ENCODE measurements at places on chromosomes 5 and 9. TPM values are rescaled to one million over a fixed set of nuclear protein-coding genes. Genes with fewer than 3 reads are reported as not detected.
A peak's percentile ranks its signal among the peaks of the same experiment; 100 is the strongest.

DNA sequence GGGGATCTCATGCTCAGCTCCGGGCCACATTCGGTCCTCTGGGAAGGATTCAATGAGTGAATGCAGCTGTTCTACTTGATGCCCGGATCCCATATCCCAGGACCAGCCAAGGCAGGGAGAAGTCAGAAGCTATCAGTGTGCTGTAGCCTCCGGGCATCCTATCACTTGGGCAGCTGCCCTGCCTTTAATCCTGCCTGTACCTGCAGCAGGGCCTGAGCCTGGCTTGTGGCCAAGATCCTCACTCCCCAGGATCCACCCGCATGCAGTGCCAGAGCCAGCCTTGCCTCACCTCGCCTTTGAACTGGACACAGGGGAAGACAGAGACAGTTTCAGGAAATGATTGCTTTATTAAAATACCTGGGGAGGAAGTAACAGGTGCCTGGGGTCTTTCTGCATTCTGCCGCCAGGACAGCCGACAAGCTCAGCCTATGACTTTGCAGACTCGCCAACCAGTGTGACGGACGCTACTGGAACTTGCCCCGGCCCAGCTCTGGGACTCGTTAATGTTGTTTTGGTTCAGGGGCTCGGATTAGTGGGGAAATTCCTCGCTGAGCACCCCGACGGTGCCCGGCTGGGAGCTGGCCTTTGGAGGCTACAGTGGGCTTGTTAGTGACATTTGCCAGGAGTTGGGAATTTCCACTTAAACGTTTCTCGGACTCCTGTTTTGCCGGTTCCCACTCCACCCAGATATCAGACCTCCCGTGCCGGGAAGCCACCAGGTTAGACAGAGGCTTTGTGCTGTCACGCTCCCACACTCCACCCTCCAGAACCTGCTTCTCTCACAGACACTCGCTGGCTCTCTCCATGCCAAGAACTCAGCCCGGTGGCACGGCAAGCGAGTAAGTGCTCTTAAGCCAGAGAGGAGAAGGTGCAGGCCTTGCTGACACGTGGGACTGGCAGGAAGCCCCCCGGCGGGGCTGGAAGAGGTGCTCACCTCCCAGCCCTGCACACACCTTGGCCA, 721 bp downstream of the PTGES start:
- DNase-seq: peak; percentile 86

GRCh38 chr9:136273244-136273865, 27.7 kb upstream of the QSOX2 start:
- no peak for DNase-seq

DNA sequence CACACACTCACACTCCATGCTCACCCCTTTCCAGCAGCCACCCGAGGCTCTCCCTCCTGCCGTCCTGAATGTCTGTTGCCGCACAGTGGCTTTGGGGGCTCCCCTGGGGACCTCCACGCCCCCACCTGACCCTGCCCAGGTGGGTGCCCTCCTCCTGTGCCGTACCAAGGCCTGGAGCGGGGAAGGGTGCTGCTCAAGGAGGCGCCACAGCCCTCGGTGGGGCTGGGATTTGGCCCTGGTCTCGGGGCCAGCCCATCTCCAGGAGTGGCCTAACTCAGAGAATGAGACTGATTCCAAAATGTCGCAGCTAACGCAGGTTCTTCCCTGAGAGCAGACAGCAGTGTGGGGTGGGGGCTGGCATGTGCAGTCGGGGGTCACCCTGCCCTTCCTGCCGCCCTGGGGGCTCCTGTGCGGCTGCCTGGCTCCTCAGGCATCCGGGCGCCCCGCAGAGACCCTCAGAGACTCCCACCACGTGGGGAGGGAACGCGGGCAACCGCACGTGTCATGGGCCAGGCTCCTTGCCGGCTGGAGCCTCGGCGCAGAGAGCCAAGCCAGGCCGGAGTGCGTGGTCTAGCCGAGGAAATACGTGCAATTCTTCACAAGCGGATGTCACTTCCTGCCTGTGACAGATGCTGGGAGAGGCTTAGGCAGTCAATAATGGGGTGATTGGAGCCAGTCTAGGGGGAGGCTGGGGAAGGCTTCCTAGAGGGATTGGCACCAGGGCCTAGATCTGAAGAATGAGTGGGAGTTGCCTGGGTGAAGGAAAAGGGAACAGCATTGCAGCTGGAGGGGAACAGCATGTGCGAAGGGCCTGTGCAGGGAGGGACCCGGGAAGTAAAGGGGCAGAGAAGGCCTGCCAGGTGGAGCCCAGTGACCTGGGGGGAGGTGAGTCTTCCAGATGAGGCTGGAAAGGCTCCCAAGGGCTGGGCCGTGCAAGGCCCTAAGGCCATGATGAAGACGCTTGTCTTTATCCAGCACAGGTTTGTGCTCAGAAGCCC, 44.1 kb downstream of the C9orf50 start:
- DNase-seq: no peak

GRCh38 chr5:61298580-61298979, 33.5 kb upstream of the ZSWIM6 start:
- no peak for DNase-seq

GRCh38 chr5:278646-279045, 7.2 kb downstream of the PDCD6 start:
- DNase-seq: no peak

- DNase-seq: no peak
Observed at GRCh38 chr5:122997294-122997693, 39.2 kb downstream of the PPIC start.

DNA sequence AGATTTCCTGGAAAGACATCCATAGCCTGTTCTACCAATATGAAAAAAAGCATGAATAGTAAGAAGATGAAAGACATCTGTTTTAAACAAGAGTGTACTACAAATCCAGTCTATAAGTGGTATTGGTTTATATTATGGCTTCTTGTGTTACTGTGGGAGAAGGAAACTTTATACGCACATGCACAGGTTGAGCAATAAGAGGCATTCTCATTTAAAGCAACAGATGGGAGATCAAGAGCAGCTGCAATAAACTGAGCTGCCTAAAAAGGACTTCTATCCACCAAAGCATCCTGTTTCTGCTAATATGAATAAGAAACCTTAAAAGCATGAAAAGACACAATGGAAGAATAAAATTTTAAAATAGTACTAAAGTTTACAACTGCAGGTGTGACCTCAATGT, 8.6 kb upstream of the PCDHB1 start:
- DNase-seq: no peak

Gene PCDHA13
- total RNA-seq: 0.42 TPM

Gene ECPAS
- total RNA-seq: 125 TPM

Gene HAPLN1
- 0.44 TPM for total RNA-seq

Gene COL23A1
- total RNA-seq: 3.5 TPM

Gene GBA2
- total RNA-seq: 108 TPM

Gene WDR38
- total RNA-seq: not detected
